ENCODE measurements at places on chromosomes 2 and 18.

- no peak for DNase-seq
Measured at GRCh38 chr18:48742706-48743475, 204.1 kb downstream of the CTIF start.

- no peak for DNase-seq
Measured at GRCh38 chr2:240420206-240421104, 15.0 kb upstream of the GPC1 start.

- DNase-seq = no peak
Measured at GRCh38 chr2:31067259-31067658, 71.0 kb downstream of the GALNT14 start.

- no peak for DNase-seq
Measured at GRCh38 chr2:134949981-134950708, 31.5 kb downstream of the CCNT2 start.

DNA sequence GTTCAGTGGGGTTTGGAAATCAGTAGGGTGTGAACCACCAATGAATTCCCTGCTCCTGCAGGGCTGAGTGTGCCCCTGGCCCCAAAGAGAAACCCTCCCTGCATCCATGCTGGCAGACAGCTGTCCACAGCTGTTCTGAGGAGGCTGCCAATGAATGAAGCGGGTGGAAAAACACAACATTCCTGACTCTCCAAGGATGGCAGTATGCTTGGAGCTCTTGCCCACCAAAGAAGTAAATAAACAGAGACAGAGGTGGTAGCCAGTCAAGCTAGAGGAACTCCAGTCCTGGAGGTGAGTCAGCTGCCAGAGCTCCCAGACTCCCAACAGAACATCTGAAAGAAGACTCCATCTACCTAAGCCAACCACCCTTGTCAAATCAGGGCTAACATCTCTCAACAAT, 6.2 kb downstream of the ZBTB7C start:
- DNase-seq = no peak

- DNase-seq = no peak
Measured at GRCh38 chr2:64128943-64129391, 15.3 kb downstream of the PELI1 start.

DNA sequence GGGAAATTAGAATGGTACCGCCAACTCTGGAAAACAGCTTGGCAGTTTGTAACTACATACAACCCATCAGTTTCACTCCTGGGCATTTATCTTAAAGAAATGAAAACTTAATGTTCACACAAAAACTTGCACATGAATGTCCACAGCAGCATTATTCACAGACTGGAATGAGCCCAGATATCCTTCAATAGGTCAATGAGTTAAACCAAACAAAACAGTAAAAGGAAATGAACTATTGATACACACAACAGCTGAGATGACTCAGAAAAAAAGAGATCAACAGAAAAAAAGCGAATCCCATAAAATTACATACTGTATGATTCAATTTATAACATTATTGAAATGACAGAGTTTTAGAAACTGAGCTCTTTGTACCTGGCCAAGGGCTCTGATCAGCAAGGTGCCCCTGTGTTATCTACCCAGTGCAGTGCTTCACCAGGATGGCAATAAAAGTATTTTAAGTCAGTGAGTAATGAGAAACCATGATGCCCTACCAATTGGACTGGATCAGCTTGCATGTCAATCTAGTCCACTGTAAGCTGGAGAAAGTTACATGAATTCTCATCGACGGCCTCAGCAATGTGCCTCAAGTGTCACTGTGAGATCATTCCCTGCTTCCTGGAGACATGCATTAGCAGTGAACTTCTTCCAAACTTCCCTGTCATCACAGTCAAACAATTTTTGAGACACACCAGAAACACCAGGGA, 21.9 kb downstream of the TMEM237 start:
- DNase-seq = no peak

GRCh38 chr2:27147935-27148334, 869 bp upstream of the TCF23 start:
- DNase-seq = no peak

GRCh38 chr2:135182190-135182589, 130.1 kb downstream of the RAB3GAP1 start:
- no peak for DNase-seq

DNA sequence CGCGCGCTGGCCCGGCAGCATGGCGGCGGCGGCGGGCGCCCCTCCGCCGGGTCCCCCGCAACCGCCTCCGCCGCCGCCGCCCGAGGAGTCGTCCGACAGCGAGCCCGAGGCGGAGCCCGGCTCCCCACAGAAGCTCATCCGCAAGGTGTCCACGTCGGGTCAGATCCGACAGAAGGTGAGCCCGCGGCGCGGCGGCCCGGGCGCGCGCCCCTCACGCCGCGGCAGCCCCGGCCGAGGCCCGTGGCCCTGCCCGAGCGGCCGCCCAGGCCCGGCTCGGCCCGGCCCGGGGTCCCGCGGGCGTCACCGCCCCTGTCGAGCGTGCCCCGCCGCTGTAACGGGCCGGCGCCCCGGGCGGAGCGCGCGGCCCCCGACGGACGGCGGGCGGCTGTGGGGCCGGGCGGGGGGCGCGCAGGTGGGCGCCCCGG, 218 bp downstream of the DGKD start:
- DNase-seq = no peak

DNA sequence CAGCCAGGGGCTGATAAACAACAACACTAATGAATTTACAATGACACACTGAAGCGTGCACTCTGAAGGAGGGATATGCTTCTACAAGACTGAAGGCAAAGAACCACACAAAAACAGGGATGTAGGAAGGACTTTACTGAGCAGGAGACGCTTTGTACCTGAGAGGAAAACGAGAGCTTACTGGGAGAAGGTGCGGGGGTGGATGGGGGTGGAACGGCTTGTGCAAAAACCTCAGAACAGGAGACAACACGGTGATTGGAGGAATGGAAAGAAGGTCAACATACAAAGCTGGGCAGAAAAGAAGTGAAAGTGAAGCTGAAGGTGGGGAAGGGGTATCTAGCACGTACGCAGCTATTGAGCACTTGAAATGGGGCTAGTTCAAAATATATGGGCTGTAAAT, 93.1 kb downstream of the SLC8A1 start:
- DNase-seq = no peak

All from hematopoietic multipotent progenitor cell treated with erythropoietin and hydrocortisone succinate and interleukin-3 and kit ligand, for 6 days (in vitro differentiated cells).